Fibroblast of skin of right biceps (primary cell): ENCODE measurements at places on chromosomes 1 and 21.
A peak's percentile ranks its signal among the peaks of the same experiment; 100 is the strongest.

- peak; percentile 49 for DNase-seq
These were observed 1643.1 kb upstream of the B3GALT2 start for GRCh38 chr1:194829492-194829891.

DNA sequence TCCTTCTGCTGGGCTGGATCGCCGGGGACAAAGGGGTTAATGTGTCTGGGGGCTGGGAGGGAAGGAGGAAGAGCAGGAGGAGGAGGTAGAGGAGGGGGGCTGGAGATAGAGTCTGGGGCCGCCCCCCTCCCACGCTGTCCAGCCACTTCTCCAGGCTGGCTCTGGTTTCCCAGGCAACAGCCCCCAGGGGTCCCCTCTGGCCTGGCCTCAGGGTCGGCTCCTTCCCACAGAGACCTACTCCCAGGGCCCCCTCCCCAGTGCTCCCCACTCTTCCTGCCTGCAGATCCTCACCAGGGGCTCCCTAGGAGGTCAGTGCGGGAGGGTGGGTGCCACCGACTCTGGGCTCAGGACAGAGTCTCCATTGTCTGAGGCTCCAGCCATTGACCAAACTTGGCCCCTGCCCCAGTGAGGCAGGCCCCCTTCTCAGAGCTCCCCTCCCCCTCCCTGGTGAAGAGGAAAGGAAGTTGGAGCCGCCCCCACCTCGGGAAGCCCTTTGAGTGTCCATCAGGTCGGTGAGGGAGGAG lies 34.1 kb downstream of the ARHGEF10L start:
- DNase-seq = no peak

GRCh38 chr1:1221887-1222574 lies 8.1 kb upstream of the TNFRSF4 start:
- DNase-seq = no peak

DNA sequence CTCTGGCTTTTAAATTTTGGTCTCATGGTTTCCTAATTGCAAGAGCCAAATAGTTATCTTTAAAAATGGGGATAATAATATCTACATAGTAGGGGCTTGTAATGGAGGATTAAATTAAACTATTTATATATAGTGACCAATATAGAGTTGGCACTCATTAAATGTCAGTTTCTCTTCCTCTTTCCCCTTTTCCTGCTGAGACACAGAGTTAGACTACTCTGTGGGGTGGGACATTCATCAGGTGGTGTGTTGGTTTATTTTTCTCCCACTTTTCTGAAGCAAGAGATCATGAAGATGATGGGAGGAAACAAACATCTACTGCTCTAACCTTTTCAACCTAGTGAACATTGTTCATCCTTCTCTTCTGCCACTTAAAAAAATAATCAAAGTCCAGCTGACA lies 17.3 kb upstream of the RAP1A start:
- DNase-seq = no peak

DNA sequence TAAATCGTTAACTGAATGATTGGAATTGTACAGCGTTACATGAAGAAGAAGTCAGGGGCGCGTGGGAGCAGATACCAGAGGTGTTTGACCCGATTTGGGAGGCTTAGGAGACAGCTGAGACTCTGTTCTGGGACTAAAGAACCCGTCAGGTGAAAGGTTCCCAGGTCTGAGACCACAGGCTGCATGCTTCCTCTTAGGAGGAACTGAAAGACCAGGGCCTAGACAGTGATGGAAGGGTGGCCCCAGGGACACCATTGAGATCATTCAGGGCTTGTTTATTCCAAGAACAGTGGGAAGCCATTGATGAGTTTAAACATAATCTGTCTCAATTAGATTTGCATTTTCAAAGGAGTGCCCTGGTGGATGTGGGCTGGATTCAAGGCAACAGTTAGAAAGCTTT lies 904 bp downstream of the KLF17 start:
- no peak for DNase-seq

GRCh38 chr1:217253985-217254384 lies 376.9 kb downstream of the GPATCH2 start:
- no peak for DNase-seq
